ENCODE measurements at places on chromosomes 16 and 17. TPM values are rescaled to one million over a fixed set of nuclear protein-coding genes. Genes with fewer than 3 reads are reported as not detected.

DNASE1 gene
- total RNA-seq, result 6.1 TPM

MPV17L gene
- total RNA-seq, result not detected

SHMT1 gene
- 8.1 TPM for total RNA-seq

TMEM100 gene
- total RNA-seq, result 0.36 TPM

PPL gene
- total RNA-seq, result 0.36 TPM

TAF15 gene
- 46.8 TPM for total RNA-seq

DNA sequence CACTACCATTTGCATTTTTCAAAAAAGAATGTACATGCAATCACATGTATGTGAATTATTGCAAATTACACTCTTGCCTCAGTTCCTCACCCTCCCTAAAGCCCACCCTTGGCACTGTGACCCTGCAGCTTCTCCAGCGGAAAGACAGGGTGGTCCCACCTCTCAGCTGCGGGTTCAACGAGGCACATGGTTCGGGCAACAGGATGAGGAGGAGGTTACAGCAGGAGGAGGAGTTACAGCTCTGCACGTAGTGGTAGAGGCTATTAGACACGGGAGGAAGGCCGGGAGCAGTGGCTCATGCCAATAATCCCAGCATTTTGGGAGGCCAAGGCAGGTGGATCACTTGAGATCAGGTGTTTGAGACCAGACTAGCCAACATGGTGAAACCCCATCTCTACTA lies 5.2 kb downstream of the C16orf95 start:
- H3K4me3 ChIP-seq, result no peak overlapping the region
- H3K36me3 ChIP-seq, result no peaks in the 10 kb centered on the region
- no peak for DNase-seq
- no peaks in the 10 kb centered on the region for H3K4me1 ChIP-seq
- H3K27me3 ChIP-seq, result no peaks in the 10 kb centered on the region

DNA sequence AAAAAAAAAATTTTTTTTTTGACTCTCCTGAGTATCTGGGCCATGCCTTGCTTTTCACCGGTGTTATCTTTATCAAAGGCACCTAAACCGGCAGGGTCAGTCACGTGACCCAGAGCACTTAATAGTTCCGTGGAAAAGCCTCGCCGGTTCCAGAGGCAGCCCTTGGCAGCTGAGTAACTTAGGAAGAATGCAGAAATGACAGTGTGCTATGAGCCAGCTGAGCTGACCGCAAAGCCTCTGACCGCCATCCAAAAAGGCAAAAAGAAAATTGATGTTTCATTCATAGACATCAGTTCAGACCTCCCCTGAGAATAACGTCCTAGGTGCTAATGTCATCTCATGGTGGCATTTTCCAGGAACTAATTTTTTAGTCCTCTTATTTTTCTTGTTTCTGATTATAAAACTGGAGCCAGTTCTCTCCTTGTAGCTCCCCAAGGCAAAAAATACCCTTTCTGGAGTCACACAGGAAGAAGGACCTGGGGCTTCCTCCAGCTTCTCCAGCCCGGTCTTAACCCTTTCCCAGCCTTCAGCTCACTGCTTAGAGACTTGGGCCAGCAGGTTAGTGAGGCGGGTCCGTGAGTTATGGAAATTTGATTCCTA lies 122.6 kb downstream of the SOCS1 start:
- peak overlapping the region; percentile 74 for H3K27ac ChIP-seq
- DNase-seq, result peak; percentile 96
- H3K36me3 ChIP-seq, result 0 out of 2 replicates have a peak, but pooled peaks cover 2% of the 10 kb centered on the region
- no peak overlapping the region for H3K4me3 ChIP-seq
- H3K4me1 ChIP-seq, result peaks cover 45% of the 10 kb centered on the region

GRCh38 chr16:58471209-58471975 lies 28.6 kb upstream of the NDRG4 start:
- no peaks in the 10 kb centered on the region for H3K4me1 ChIP-seq
- H3K27ac ChIP-seq, result no peak overlapping the region
- H3K36me3 ChIP-seq, result no peaks in the 10 kb centered on the region
- H3K27me3 ChIP-seq, result peaks cover 58% of the 10 kb centered on the region
- no peak for DNase-seq
- no peak overlapping the region for H3K4me3 ChIP-seq

DNA sequence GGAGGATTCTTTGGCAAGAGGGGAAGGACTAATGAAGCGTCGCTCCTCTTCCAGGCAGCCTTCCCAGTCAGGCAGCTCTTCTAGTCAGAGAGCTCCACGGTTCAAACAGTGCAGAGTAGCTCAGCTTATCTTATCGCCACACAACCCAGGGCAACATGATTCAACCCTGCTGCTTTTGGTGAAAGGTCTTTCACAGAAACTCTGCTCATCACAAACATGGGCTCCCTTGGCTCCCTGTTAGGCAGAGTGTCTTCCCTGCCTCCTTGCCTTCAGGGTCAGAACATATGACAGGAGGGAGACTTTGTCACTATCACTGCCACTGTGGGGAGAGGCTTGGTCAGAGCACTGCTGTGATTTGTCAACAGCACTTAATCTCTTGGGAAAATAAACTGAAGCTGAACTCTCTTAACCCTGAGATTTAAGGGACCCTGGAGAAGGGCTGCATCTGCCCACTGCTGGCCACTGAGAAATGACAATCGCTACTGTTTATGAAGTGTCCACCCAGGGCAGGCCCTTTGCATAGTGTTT lies 6.9 kb upstream of the SLC13A2 start:
- peaks cover 3% of the 10 kb centered on the region for H3K4me1 ChIP-seq
- no peak overlapping the region for H3K27ac ChIP-seq
- peaks cover 43% of the 10 kb centered on the region for H3K27me3 ChIP-seq
- H3K36me3 ChIP-seq, result no peaks in the 10 kb centered on the region
- DNase-seq, result no peak
- H3K4me3 ChIP-seq, result no peak overlapping the region

DNA sequence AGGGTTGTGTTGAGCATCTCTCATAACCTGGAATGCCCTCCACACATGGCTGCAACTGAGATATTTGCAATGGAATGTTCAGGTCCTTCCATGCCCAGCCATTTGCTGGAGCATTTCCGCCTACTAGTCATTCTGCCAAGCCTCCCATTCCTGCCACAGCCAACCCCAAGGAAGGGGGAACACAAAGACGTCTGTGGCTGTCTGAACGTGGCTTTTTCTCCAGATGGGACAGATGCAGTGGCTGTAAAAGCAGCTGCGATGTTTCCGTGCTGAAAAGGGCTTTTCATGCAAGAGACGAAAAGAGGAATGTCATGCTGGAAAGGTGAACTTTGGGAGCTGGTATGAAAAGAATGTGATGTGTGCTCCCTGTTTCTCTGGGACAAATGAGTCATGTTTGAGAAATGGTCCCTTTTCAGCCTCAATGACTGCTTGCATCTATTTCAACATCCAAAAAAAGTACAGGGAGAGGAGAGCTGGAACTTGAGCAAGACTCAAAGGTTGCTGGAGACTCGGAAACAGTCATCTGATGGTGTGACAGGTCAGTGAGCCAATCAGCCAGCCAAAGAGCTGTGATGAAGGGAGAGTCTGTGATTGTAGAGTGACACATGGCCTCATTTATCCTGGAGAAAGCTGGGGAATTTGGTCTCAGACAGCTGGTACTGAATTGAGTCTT lies 208.9 kb downstream of the SHISA9 start:
- H3K27ac ChIP-seq, result no peak overlapping the region
- H3K4me3 ChIP-seq, result no peak overlapping the region
- H3K36me3 ChIP-seq, result no peaks in the 10 kb centered on the region
- H3K4me1 ChIP-seq, result no peaks in the 10 kb centered on the region
- no peak for DNase-seq
- no peaks in the 10 kb centered on the region for H3K27me3 ChIP-seq

- H3K4me1 ChIP-seq, result peaks cover under 1% of the 10 kb centered on the region
- no peaks in the 10 kb centered on the region for H3K27me3 ChIP-seq
- H3K4me3 ChIP-seq, result no peak overlapping the region
Measured at GRCh38 chr17:44522883-44523671, 19.9 kb upstream of the GPATCH8 start.

DNA sequence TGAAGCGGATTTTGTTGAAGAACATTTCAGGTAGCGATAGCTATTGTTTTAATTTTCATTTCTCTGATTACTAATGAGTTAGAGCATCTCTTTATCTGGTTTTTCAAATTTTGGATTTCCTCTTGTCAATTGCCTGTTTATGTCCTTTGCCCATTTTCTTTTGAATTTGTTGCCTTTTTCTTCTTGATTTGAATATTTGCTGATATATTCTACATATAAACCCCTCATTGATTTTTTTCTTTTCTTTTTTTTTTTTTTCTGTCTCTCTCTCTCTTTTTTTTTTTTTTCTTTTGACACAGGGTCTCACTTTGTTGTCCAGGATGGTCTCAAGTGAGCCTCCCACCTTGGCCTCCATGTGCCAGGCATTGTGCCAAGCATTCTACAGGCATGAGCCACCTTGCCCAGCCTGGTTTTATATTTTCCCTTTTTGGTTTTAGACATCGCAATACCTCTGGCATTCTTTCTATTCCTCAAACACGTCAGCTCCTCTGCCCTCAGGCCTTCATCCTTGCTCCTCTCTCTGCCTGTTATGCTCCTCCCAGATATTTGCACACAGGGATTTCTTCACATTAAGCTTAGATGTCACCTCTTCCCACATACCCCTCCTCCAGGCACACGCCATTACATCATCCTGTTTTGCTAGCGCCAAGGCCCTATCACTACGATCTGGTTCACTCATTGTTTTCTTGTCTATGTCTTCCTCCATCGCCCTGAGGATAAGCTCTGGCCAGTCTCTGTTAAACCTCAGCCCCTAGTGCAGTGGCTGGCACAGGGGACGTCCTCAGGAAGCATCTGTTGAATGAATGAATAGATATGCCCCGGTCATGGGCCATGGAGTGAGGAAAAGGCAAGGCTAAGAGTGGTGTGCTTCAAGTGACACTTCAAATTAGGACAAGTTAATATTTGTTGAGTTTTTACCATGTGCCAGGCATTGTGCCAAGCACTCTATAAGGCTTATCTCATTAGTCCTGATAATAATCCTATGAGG lies 8.6 kb downstream of the SARM1 start:
- H3K27ac ChIP-seq, result no peak overlapping the region
- no peak overlapping the region for H3K4me3 ChIP-seq
- peak; percentile 57 for DNase-seq
- peaks cover 22% of the 10 kb centered on the region for H3K36me3 ChIP-seq
- no peaks in the 10 kb centered on the region for H3K27me3 ChIP-seq

DNA sequence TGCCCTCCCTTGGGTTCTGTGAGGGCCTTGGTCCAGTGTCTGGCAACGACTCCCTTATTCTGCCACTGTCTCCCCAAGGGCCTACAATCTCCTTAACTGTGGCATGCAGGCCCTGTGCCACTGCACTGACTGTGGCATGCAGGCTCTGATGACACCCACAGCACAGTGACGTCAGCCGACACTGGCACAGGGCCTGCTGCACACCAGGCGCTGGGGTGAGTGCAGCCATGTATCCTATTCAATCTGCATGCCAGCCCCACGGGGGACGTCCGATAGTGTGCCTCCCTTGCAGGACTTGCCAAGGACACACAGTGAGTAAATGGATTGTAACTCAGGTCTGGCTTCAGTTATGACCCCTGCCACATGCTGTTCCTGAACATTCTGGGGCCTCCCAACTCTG lies 39.8 kb upstream of the RASD1 start:
- peaks cover 8% of the 10 kb centered on the region for H3K4me1 ChIP-seq
- H3K27me3 ChIP-seq, result no peaks in the 10 kb centered on the region
- no peaks in the 10 kb centered on the region for H3K36me3 ChIP-seq
- H3K4me3 ChIP-seq, result no peak overlapping the region
- no peak overlapping the region for H3K27ac ChIP-seq
- peak; percentile 39 for DNase-seq

DNA sequence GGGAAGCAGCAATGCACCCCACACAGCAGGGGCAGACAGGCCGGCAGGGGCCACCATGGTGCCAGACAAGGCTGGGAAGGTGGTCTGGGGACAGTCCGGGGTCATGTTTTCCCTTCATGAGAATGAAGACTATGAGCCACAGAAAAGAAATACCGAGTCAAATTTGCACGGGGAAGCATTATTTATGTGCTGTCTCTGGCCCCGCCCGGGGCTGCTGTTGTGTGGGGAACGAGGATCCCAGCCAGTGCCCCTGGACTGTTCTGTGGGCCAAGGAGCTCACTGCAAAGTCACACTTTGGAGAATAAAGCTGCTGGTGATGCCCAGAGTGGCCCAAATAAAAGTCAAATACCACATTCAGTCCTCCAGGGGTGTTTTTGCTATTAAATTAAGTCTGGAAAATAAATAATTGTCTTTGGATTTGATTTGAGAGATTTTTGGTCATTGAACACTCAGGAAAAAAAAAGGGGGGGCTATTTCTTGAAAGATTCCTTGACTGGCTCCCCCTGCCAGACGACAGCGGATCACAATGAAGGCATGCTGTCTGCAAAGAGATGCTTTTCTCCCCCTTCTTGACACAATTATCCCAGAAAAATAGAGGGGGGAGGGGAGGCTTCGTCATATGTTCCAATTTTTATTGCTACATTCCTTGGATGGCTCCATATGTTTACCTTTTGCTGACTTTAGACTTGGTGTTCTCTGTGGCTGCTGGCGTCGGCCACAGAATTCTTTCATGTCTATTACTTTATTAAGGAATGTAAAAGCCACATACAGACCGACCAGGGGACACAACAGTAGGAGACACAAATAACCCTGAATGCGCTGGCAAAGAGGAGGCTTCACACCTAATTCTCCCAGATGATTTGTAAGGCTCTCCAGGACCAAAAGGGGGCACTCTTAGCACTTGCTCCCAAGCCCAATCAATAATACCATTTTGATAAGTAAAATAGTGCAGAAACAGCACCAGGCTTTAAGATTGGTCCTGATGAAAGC lies 27.1 kb upstream of the ANKFN1 start:
- no peaks in the 10 kb centered on the region for H3K36me3 ChIP-seq
- peak; percentile 74 for DNase-seq
- no peak overlapping the region for H3K4me3 ChIP-seq
- no peak overlapping the region for H3K27ac ChIP-seq

DNA sequence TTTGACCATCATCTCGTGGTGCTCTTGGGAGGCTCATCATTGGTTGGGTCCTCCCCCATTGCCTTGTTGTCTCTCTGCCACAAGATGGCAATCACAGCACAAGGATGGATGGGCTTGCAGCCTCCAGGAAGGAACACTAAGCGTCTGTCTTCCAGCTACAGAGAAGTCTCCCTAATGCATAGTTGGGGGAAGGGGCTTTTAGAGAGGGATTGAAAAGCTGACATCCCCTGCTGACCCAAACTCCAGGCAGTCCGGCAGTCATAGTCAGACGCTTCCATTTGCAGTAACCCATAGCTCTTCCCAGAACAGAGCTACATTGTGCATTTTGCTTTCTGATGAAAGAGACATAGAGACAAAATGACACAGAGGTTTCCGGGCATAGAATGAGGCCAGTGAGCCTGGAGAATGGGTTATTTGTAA lies 111.4 kb downstream of the UTP18 start:
- no peaks in the 10 kb centered on the region for H3K27me3 ChIP-seq
- no peak overlapping the region for H3K4me3 ChIP-seq
- peak; percentile 50 for DNase-seq
- H3K36me3 ChIP-seq, result no peaks in the 10 kb centered on the region
- no peak overlapping the region for H3K27ac ChIP-seq
- no peaks in the 10 kb centered on the region for H3K4me1 ChIP-seq

GRCh38 chr17:77566566-77567138 lies 391.9 kb upstream of the TNRC6C start:
- no peak overlapping the region for H3K27ac ChIP-seq
- no peak for DNase-seq
- peaks cover 40% of the 10 kb centered on the region for H3K27me3 ChIP-seq
- H3K36me3 ChIP-seq, result no peaks in the 10 kb centered on the region

Data from IMR-90 (cell line).